Activated CD8-positive, alpha-beta memory T cell treated with anti-CD3 and anti-CD28 coated beads for 1 hour (primary cell): ENCODE measurements at places on chromosomes 7 and 10.

DNA sequence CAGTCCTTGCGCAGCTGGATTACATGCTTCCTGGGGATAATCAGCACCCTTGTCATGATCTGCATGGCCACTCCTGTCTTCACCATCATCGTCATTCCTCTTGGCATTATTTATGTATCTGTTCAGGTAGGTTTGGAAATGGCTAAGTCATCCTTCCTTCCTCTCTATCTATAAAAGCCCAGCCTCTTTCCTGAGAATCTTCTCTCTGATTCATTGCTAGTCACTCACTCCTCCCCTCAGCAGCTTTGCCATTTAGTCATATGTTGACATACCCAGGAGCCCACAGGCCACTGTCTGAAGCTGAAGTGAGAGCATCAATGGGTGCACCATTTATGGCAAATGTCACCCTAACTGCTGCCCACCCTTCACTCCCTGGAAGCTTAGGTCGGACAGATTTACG is 52.0 kb downstream of the ABCC2 start:
- no peak for DNase-seq

GRCh38 chr7:47681249-47681810 is 99.4 kb upstream of the TNS3 start:
- DNase-seq, result no peak

- DNase-seq, result no peak
Measured at GRCh38 chr7:147279514-147279913, 1162.9 kb downstream of the CNTNAP2 start.

DNA sequence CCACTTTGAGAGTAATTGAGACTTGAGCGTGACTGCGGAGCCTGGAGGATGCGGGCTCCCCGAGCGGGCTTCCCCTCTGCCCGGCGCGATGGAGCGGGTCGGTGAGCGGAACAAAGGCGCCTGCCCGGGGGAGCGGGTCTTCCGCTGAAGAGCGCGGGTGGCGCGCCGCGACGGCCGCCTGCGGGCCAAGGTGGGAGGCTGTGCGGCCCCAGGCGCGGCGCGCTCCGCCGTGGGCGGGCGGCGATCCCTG is at the start of gene GALNT17:
GALNT17 (plus strand) TSS at position 18 of the 250 bp plus-strand sequence.
- DNase-seq, result no peak

DNA sequence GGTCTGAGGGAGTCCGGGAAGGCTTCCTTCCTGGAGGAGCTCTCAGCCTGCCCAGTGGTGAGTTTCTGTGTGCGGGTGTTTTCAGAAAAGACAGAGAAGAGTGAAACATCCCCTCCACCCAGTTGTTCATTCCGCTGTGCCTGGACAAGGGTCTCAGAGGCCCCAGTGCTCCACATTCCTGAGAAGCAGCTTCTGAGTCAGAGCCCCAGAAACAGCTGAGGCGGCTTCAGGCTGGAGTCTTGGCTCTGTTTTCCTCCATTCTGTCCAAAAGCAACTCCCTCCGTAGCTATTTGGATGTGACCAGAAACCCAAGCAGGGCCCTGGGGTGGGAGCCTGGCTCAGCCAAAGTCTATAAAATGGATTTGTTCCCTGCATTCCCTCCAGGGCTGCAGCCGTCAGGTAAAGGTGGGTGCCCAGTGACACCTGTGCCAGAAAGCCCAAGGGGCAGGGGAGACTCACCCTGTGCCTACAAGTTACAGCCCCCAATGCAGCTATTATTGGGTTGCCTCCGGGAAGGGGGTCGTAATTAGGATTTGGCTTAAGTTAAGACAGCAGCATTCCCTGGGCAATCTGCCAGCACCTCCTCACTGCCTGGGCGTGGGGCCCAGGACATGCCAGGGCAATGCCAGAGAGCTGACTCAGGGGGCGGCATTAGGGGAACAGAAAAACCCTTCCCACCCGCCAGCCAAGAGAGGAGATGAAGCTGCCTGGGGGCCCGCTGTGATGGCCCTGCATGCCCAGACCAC is 13.1 kb upstream of the CAMK2G start:
- no peak for DNase-seq

DNA sequence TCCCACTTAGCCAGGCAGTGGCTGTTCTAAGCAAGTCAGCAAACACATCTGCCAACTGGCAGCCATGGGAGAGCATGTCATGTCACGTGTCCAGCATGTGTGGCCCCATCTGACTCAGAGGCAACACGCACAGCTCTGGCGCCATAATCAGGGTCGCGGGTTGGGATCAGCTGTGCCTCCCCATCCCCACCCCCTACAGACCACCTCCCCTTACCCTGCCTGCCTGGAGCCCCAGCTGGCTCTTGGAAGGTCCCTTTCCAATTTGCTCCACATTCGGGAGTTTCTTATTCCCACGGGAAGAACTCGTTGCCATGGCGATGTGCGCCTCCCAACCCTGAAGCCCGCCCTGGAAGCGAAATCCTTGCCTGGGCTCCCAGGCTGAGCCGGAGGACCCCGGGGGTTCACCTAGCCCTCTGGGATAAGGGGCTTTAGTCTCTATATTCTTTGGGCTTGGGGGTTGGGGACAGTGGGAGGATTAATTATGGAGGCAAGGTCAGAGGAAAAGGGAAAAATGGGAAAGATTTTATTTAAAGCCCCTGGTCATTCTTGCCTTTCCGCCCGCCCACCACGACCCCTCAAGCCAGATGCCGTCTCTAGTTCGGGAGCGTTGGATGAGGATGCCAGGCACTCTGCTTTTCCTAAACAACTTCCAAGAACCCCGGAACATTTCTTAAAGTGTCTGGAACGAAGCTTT is 283.7 kb downstream of the ZEB1 start:
- no peak for DNase-seq

GRCh38 chr7:71780282-71780681 is 631.9 kb downstream of the CALN1 start:
- DNase-seq, result no peak

GRCh38 chr10:51103554-51104217 is 29.4 kb downstream of the PRKG1 start:
- DNase-seq, result no peak

- DNase-seq, result no peak
Measured at GRCh38 chr7:80182630-80183276, 48.1 kb downstream of the GNAI1 start.

- no peak for DNase-seq
Measured at GRCh38 chr10:1272079-1272776, 216.0 kb downstream of the WDR37 start.

GRCh38 chr7:95295397-95295796 is 28.9 kb downstream of the PON1 start:
- no peak for DNase-seq

DNA sequence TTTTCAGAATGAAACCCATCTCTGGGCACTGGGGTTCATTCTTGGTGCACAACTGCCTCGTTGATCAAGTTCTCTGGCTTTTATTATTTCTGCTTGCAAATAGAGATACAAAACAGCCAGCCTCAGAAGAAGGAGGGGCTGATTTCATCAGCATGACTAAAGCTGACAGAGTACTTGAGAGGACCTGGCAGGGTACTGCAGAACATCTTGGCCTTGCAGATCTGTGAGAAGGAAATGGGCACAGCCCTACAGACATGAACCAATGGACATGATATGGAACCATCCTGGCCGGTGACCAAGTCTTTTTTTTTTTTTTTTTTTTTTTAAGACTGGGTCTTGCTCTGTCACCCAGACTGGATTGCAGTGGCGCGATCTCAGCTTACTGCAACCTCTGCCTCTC is 240.6 kb downstream of the VTI1A start:
- no peak for DNase-seq

DNA sequence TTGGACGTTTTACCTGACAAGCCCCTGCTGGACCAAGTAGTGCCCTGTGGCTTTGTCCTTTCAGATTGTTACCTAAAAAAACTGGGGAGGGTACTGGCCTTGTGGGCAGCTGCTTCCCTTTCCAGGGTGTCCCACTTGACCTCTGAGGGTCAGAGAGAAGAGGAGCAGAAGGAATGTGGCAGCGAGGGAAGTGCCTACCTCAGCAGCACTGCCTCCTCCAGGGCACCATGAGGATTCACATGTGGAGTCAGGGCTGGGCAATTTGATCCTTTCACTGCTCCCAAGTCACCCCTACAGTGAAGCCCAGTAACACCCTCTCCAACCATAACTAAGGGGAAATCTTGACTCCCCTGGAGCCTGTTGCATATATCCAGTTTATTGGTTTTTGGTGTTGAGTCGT is 64.6 kb downstream of the ITGB1 start:
- no peak for DNase-seq

- DNase-seq, result no peak
Measured at GRCh38 chr7:2647594-2648172, 15.9 kb downstream of the TTYH3 start.

- no peak for DNase-seq
Measured at GRCh38 chr7:27030393-27031050, 65.3 kb downstream of the HOXA1 start.
